ENCODE measurements at places on chromosomes 1 and 21.

GRCh38 chr1:182460550-182460951 is 10.6 kb downstream of the RGSL1 start:
- DNase-seq = no peak

- no peak for DNase-seq
Observed at GRCh38 chr1:211420389-211420788, 71.6 kb downstream of the RD3 start.

DNA sequence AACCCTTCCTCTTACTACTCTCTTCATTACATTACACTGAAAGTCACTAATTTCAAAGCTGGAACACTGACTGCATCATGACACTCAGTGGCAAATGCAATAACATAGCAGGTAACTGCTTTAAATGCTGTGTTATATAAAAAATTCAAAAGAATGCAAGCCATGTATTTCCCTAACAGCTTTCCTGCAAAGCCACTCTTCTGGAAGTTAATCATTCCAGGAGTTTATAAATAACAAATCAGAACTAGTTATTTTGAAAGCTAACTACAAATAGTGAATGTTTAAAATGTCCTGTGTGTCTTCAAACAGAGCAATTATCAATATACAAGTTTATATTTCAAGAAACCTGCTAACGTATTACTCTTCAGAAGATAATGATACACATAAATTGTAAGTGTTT is 34.5 kb downstream of the DBT start:
- no peak for DNase-seq

DNA sequence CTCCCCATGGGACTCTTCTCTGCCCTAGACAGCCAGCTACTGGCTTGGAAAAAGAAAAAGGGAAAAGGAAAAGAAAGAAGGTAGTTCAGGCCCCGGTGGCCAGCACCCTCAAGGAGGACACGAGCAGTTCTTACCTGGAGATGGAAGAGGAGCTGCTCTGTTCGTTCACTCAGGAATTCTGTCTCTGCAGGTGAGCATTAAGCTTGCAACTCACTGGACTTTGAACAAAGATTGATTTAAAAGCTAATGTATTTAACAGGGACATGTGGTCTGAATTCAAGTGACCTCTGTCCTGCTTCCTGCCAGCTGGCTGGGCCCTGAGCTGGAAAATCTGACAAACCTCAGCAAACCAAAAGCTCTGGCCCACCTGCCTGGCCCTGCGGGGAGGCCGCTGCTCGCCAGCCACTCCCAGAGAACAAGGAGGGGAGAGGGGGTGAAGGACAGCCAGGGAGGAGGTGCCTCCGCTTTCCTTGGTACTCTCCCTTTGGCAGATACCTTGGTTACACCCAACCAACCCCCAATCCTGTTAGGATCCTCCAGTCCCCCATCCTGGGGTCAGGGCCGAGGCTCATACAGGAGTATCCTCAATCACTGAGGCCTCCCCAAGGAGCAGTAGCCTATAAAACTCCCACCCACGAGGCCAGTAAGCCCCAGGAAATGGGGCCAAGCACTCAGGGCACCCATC is at the start of gene PDZK1:
TSS of gene PDZK1 (minus strand) at position 186 of the 685 bp plus-strand sequence. CDS start 19,347 bp downstream, outside the sequence.
- no peak for DNase-seq

- no peak for DNase-seq
Observed at GRCh38 chr21:45032977-45033710, 41.2 kb upstream of the ADARB1 start.

DNA sequence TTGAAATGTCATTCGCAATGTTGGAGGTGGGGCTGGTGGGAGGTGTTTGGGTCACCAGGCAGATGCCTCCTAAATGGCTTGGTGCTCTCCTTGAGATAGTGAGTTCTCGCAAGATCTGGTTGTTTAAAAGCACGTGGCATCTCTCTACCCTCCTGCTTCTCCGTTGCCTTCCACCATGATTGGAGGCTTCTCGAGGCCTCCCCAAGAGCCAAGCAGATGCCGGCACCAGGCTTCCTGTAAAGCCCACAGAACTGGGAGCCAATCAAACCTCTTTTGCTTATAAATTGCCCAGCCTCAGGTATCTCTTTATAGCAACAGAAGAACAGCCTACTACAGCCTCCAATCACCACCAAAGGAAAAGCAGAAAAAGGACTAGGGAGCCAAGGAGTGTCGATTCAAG is 80.5 kb downstream of the PDE9A start:
- DNase-seq = no peak

- no peak for DNase-seq
Observed at GRCh38 chr1:37851782-37852210, 7.6 kb downstream of the MTF1 start.

DNA sequence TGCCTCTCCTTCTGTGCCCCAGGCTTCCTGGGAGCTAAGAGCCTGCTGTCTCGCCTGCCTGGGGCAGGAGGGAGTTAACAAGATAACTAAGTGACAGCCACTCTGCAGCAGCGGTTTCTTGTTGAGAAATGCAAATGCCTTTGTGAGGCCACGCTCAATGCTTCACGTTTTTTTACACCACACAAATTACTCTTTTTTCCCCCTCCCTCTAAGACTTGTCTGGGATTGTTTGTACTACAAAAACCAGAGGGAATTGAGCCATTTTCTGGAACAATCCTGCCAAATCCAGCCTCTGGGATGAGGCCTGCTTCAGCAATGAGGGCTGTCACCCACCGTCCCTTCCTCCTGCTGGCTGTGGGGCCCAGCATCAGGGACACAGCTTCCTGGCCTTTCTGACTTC is 119.6 kb downstream of the ACTL8 start:
- no peak for DNase-seq

DNA sequence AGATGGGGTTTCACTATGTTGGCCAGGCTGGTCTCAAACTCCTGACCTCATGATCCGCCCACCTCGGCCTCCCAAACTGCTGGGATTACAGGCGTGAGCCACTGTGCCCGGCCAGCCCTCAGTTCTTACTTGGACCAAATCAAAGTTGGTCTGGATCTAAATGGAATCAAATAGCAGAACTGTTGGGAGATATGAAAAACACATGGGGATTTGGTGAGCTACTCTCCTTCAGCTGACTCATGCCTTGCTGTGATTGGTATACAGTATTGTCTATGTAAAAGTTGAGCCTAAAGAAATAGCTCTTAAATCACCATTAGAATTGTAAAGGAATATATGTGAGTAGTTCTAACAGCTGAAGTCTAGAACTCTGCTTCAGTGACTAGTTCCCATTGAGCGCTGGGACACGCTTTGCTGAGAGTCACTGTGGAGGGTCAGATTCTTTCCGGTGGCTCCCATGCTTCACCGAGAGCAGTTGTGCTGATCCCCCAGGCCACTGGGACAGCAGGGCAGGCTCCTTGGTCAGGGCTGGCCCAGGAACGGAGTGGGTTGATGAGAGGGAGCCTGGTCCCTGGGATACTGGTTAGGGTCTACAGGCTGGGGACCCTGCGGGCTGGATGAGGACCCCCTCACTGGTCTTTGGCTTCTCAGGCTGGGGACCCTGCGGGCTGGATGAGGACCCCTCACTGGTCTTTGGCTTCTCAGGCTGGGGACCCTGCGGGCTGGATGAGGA is 14.0 kb downstream of the PKNOX1 start:
- DNase-seq = no peak

DNA sequence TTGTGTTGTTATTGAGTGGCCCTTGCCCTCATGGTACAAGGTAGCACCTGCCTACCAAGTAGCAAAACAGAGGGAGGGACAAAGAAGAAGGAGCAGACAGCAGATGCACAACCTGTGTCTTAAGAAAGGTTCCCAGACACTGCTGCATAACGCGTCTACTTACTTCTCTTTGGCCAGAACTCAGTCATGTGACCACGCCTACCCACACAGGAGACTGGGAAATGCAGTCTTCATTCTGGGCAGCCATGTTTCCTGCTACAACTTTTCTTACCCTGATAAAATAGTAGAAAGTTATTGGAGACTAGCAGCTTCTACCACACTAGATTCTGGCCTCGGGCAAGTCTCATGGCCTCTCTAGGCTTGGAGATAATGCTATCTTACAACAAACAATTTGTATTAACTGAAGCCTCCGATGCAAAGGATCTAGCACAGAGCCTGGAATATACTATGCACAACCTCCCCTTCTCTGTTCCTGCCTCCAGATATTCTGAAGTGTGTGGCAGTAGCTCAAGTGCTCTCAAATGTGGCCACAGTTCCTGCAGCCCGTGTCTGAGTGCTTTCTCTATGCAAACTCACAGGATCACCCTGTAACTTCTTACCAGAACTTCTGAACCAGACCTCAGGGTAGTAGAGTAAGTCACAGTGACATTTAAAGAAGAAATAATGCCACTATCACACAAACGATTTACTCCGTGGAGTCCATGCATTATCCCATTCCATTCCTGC is 34.1 kb upstream of the BTG2 start:
- peak; percentile 76 for DNase-seq

GRCh38 chr1:228955691-228956090 is 220.4 kb downstream of the RHOU start:
- no peak for DNase-seq

DNA sequence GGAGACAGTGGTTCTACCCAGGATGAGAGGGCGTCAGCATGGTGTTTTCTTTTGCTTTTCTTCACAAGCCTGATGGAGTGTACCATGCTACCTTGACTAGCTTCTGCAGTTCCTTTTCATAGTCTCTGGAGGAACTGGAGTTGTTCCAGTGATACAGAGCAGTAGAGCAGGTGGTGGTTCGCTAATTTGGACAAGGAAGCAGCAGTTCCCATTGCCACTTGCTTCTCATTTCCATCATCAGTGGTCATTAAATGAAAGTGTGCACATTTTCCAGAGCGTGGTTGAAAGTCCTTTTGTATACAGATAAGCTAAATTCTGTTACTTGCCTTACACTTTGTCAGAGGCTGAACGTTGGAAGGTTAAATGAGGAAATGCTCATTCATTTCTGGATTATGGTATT is 182.3 kb downstream of the C1orf21 start:
- DNase-seq = no peak

- DNase-seq = no peak
Observed at GRCh38 chr1:189619682-189620332, 857.9 kb downstream of the BRINP3 start.

- no peak for DNase-seq
Observed at GRCh38 chr1:185565302-185565701, 168.9 kb upstream of the HMCN1 start.

GRCh38 chr1:1550591-1551432 is 10.4 kb upstream of the TMEM240 start:
- DNase-seq = no peak

DNA sequence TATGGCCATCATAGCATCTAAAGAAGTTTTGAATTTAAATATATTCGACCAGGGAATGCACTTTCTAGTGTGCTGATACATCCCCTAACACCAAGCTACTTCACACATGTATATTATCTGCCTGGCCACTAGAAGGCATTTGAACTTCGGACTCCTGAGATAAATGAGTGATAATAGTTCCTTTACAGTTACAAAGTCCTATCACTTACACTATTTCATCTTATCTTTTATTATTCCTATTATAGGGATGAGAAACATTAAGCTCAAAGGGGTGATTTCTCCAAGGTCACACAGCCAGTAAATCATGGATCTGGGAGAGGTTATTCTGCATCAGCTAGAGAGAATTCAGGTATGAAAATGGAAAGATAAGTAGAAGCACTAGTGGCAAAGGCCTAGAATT is 40.3 kb downstream of the GPATCH2 start:
- no peak for DNase-seq

- no peak for DNase-seq
Observed at GRCh38 chr1:117531222-117531621, 74.6 kb upstream of the TENT5C start.

GRCh38 chr1:32142446-32143301 is 34.8 kb downstream of the KPNA6 start:
- no peak for DNase-seq

DNA sequence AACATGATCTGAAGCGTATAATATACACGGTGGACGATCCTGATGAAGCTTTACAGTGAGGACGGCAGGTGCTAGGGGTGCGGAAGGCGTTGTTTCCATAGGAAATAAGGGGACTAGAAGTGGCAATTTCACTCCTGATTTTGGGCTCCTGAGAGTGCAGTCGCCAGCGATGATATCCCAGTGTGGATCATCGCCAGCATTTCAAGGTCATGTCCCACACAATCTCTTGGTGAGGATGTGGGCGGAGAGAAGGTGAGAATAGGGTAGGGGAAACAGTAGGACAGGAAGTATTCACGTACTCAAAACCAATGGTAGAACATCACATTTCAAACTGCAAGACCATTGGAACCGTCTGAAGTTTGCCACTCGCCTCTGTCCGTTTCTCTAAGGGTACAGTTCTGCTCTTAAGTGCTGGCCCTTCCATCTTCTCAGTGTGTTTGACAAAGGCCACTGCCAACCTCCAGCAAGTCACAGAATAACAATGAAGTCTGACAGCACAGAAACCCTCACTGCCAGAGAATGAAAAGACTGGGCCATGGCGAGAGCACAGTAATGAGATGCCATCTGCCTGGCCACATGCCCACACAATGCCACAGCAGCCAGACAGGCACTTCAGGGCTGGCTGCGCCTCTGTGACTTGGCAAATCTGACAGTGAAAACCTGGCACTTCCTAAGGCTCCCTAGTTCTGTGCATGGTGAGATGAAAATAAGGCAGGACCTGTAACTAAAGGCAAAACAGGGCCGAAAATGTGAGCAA is 27.9 kb downstream of the PCSK9 start:
- DNase-seq = no peak

DNA sequence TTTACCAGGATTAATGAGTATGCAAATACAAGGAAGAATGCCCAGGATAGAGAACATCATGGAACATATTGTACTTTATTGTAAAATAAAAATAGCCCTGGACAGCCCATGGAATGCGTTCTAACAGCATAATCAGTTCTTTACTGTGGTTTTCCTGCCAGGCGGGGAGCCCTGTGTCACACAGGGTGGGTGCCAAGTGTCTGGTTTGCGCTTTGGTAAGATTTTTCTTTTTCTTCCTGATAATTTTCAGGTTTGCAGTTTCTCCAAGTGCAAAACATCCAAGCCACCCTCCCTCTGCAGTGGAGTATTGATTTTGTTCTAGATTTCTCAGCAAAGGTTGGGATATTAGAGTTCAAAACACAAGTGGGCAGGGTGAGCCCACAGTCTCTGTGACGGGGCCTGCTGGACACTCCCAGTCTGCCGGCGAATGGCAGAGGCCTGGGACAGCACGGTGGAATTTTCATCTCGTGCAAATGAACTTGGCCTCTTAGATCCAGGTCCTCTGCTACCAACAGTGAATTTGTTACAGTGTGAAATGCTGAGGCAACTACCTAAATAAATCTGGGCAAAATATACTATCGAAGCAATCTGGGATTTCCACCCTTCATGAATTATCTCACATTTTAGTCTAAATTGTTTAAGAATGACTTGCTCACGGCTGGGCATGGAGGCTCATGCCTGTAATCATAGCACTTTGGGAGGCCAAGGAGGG is 15.6 kb upstream of the KCNJ15 start:
- DNase-seq = no peak

DNA sequence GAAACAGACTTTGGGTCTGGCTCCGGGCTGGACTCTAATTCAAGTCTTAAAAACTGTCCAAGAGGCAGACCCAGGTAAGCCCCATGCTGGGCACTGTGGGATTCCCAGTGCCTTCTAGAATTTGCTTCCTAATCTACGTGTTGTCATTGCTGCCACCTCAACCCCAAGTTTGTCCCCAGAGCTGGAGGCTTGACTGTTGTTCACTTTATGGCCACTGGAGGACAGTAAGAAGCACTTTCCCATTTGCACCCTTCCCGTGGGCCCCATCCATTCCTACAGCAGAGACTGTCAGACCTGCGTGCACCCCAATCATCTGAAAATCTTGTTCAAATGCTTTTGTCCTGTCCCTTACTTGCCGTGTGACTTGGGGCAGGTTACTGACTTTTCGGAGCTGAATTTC is 29.4 kb upstream of the VASH2 start:
- DNase-seq = no peak

- DNase-seq = no peak
Observed at GRCh38 chr1:29626066-29626465, 389.7 kb downstream of the PTPRU start.

GRCh38 chr1:17248781-17249180 is at the start of gene PADI3:
PADI3 (plus strand) TSS chr1:17249098; CDS start chr1:17249138, 40 bp downstream.
- no peak for DNase-seq

Data from CD4-positive, alpha-beta T cell treated with Interferon gamma for 1 hour (primary cell).